ENCODE measurements at places on chromosomes 12 and 14. TPM values are rescaled to one million over a fixed set of nuclear protein-coding genes. Genes with fewer than 3 reads are reported as not detected.

- DNase-seq: no peak
Measured at GRCh38 chr14:44036248-44036647, 470.8 kb downstream of the FSCB start.

GRCh38 chr14:93155667-93156066 is 29.0 kb downstream of the MOAP1 start:
- no peak for DNase-seq

- DNase-seq: no peak
Measured at GRCh38 chr12:66679461-66680084, 697 bp upstream of the GRIP1 start.

- peak; percentile 46 for DNase-seq
Measured at GRCh38 chr14:75450381-75451276, 22.8 kb downstream of the JDP2 start.

GRCh38 chr12:27185234-27186021 is 58.7 kb upstream of the STK38L start:
- DNase-seq: peak; percentile 36

- no peak for DNase-seq
Measured at GRCh38 chr12:14931791-14932560, 6.4 kb downstream of the ERP27 start.

DNA sequence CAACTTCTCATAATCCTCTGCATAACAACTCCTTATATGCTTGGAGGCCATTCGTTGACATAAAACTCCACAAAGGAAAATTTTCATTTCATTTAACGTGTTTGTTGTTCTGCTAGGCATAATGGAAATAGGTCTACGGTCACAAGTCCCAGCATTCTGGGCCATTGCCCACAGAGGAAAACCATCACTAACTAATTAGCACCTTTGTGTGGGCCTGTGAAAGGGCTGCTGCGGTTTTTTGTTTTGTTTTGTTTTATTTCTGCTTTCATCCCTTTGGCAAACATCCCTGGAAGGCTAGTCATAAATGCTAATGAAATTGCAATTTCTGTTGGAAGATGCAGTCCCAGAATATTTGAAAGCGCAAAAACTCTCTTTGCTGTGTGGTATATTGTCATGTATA is 180.3 kb downstream of the RMST start:
- DNase-seq: no peak

GRCh38 chr12:110548678-110549077 is 34.4 kb downstream of the PPTC7 start:
- DNase-seq: no peak

- no peak for DNase-seq
Measured at GRCh38 chr12:69240631-69240995, 1.2 kb downstream of the CPSF6 start.

DNA sequence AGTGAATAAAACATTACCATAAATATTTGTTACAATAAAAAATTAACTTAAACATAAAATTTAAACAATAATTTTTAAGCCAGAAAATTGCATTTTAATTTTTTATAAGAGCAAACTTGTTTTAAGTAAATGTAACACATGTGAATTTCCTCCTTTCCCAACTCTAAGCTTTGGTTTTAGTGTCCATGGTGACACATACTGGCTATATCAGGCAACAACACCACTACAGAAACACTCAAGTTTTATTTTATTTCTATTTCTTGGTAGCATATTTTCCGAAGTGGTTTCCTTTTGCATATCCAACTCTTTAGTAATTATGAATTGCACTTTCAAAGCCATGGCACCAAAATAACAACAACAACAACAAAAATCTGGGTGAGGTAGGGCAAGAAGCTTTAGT is 2.2 kb downstream of the NELL2 start:
- no peak for DNase-seq

DNA sequence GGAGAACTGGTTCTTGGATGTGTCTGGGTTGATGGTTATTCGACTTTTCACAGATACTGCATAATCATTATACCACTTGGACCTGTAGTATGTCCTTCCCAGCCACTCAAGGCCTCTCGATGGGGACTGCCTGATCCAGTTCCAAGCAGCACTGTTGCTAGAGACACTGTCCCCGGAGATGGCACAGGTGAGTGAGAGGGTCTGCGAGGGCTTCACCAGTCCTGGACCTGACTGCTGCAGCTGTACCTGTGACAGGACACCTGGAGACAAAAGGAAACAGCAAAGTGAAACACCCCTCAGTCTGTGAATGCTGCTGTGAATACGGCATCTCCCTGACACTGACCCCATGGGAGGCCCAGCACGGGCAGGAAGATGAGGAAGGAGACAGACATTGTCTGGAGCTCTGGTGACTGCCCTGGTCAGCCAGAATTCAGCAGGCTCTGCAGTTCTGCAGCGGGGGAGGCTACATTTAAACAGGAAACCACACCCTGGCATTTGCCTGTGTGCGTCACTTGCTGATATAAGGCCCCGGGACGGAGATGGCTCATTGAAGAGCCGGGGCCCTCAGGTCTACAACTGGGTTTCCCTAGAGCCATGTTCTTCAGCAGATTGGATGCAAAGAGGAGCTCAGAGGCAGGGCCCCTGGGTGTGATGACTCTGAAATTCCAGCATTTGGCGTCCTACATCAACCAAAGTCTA is 413.6 kb downstream of the TMEM121 start:
- no peak for DNase-seq

The RNASE1 gene
- not detected for total RNA-seq

DNA sequence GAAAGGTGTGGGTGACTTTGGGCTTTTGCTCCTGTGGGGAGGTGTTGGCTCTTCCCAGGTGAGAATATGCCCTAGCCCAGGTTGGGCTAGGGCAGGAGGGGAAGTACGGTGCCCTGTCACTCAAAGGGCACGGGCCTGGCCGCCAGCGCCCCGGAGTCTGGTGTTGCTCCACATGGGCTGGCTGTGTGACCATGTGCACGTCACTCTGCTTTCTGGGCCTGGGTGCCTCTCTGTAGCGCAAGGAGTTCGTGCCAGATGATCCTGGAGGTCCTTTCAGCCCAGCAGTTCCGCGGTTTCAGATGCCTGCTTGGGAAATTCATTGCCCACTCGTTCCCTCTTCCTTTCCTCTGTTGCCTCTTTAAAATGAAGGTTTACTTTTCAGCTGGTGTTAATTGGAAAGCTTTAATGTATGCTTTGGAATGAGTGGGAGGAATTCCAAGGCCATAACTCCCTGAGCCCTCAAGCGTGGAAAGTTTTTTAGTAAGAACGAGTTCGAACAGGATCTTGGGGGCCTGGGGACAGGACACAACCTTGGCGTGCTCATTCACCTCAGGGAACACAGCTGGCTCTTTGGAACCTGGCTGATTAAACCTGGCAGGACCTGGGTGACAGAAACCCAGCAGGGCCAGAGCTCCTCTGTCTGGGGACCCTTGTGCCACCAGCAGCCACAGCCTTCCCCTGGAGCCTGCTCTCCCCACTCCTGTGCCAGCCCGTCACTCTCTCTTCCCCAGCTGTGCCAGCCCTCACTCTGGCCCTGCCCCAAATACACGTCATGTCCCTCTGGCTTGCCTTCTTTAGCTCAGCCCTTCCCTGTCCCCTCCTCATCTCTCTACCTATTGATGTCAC is 42.8 kb downstream of the TSPAN9 start:
- no peak for DNase-seq

- DNase-seq: no peak
Measured at GRCh38 chr12:26188641-26189040, 6.7 kb upstream of the SSPN start.

- DNase-seq: no peak
Measured at GRCh38 chr12:3205742-3206519, 128.8 kb downstream of the TSPAN9 start.

The RIMBP2 gene
- 0.04 TPM for total RNA-seq

- DNase-seq: no peak
Measured at GRCh38 chr12:130953771-130954543, at the start of gene ADGRD1. Gene ADGRD1, plus strand, starts transcription at chr12:130953907. Its CDS starts 559 bp downstream, at chr12:130954466.

The SLC25A47 gene
- not detected for total RNA-seq

DNA sequence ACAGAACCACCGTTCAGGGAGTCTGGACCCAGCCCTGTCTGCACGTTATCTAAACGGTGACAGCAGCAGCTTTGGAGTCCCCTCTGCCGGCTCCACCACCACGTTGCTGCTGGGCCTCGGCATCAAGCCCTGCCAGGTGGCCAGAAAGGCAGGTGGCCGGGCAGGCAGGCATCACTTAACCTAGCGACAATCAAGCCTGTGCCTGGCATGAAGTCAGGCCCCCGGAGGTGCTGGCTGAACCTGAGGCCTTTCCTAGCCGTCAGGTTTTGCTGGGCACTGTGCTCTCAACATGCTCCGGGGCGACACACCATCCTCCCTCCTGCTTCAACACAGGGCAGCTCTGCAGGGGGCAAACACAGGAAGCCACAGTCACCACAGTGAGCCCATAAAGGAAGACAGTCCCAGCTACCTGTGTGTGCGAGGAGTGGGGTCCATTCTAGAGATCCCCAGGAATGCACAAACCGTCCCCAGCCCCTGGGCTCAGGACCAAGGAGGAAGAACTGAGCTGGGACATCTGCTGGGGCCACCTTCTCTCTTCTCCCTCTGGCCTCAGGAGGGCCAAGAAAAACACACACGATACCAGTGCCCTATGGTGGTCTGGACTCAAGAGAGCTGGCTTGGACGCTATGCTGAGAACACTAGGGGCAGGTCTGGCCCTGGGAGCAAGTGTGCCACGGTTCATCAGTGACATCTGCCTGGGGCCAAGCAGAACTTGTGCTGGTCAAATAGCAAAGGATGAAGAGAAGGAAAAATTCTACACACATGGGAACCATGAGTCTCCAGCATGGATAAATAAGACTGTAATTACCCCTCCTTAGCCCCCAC is 44.7 kb downstream of the CCDC88C start:
- DNase-seq: no peak

GRCh38 chr12:14514154-14514842 is 53.4 kb downstream of the PLBD1 start:
- peak; percentile 76 for DNase-seq

GRCh38 chr14:95472819-95473251 is 43.6 kb downstream of the SYNE3 start:
- DNase-seq: no peak

DNA sequence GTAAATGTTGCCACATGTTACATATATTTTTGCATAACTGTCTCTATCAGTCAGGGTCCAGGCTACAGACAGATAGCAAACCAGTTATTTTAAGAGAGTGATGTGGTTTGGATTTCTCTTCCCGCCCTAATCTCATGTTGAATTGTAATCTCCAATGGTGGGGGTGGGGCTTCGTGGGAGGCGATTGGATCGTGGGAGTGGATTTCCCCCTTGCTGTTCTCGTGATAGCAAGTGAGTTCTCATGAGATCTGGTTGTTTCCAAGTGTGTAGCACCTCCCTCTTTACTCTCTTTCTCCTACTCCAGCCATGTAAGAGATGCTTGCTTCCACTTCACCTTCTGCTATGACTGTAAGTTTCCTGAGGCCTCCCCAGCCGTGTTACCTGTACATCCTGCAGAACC is 704.2 kb upstream of the TBX3 start:
- no peak for DNase-seq

The IFI27L1 gene
- total RNA-seq: 25.3 TPM

GRCh38 chr12:121114019-121114639 is 18.5 kb upstream of the P2RX7 start:
- peak; percentile 61 for DNase-seq

GRCh38 chr12:89350260-89350629 is 2.1 kb downstream of the DUSP6 start:
- no peak for DNase-seq

DNA sequence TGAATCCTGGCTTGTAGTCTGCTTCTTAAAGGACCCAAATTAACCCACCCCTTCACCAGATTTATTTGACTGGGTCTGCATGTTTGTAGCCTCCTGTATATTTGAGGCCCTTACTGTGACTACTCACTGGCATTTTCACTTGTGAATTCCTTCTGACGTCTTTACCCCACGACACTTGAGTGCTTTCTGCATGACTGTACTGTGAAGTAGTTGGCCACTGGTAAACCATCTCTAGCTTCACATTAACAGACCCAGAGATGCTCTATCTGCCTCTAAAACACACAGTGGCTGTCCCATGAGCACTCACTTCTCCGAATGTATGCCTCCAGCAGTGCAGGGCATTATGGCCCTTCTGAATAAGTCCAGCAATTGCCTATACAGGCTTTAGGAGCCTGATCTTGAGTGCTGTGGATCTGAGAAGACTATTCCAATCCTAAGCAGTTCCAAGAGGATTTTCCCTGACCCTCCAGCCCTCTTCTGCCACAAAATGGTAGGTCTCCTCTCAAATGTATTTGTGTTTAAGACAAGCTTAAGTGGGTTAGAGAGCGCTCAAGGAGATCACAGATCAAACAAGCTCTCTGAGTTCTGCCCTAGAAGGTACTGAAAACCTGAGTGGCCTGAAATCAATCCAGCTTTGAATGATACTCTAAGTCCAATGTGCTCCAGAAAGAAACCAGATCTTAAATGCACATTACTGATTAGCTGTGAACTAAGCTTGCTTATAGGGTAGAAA is 534.7 kb downstream of the RPS29 start:
- DNase-seq: no peak

- DNase-seq: no peak
Measured at GRCh38 chr14:37194698-37195097, 3.0 kb upstream of the MIPOL1 start.

DNA sequence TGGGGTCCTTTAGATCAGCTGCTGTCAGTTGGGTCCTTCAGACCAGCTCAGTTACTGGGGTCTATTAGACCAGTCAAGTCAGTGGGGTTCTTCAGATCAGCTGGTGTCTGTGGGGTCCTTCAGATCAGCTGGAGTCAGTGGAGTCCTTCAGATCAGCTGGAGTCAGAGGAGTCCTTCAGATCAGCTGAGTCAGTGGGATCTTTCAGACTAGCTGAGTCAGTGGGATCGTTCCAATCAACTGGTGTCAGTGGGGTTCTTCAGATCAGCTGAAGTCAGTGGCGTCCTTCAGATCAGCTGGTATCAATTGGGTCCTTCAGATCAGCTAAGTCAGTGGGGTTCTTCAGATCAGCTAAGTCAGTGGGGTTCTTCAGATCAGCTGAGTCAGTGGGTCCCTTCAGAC is 14.7 kb upstream of the LPCAT3 start:
- no peak for DNase-seq

The ACRBP gene
- total RNA-seq: not detected

The SDR9C7 gene
- 0.07 TPM for total RNA-seq

The PPM1H gene
- total RNA-seq: not detected

The TPPP2 gene
- total RNA-seq: not detected

DNA sequence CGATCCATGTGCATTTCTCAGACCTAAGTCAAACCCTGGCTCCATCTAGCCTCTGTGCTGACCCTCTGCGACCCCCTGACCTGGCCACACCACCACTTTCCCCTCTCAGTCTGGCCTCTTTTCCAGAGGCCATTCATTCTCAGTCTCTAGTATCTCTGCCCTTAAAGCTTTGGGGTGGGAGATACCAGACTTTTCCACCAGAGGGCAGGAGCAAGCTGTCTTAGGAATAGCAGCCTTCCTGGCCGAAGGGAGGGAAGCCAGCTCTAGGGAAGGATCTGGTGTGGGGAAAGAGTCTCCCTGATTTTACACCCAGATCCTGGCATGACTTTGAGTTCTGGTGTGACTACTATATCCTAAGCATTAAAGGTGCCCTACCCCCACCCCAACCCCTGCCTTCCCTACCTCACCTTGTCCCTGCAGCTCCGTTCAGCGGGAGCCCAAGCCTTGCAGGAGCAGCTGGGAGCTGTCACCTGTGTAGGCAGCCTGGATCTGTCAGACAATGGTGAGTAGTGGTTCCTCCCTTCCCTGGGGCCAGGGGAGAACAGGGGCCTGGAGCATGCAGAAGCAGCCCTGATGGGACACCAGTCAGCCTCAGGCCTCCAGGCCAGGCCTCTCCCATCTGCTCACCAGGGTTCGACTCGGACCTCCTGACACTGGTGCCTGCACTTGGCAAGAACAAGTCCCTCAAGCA is 6.6 kb downstream of the CARMIL3 start:
- DNase-seq: peak; percentile 44
